ENCODE measurements at places on chromosomes 3 and 15.

DNA sequence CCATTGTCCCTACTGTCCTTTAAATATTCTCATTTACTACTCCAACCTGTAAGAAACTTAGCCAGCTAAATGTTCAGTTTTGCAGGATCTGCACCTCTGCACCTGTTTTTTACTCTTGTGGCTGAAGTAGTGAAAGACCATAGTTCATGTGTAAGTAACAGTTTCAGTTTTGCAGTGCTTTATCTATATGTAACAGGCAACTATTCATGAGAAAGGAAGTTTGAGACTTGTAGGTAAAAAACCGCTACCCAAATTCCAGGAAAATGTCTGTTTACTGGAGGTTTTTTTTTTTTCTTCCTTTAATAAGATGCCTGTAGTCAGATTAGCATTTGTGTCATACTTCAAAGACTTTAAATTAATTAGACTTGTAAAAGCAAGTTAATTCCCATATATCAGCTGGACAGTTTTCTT, 25.4 kb upstream of the MBNL1 start:
- DNase-seq: no peak

DNA sequence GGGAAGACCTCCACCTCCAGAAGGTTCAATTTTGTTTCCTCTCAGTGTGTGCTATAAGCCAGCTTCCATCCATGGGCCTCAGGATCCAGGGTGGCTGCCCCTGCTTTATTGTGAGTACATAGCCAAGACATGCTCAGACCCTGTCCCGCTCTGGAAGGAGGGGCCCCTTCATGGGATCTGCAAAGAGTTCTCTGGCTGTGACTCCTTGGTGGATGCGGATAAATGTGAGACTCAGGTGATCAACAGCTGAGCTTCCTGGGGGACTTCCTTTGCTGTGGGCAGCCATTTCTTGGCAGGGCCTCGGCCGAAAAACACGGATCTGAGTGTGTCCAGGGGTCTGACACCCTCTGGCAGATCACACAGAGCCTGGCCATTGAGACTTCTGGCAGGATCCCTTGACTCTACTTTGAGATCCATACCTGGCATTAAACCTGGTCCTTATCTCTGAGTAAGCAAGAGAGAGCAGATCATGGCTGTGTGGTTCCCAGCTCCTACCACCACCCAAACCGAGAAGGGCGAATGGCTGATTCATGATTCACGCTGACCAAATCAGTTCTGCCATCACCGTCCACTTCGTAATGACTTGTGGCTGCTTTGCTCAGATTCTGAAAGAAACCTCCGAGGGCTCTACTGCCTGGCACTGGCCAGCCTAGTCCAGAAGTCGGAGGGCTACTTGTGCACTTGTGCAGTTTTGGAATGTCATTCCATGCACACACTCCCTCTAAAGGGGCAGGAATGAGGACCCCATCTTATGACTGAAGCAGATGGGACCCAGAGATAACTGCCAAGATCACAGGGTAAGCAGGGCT, 68.1 kb downstream of the SENP2 start:
- DNase-seq: no peak

- DNase-seq: no peak
These were observed 493.3 kb upstream of the ROBO1 start for GRCh38 chr3:80261082-80261481.

- DNase-seq: no peak
These were observed 24.7 kb upstream of the HHLA2 start for GRCh38 chr3:108271626-108272025.

- DNase-seq: no peak
These were observed 59.3 kb upstream of the UBE2E1 start for GRCh38 chr3:23746441-23746840.

DNA sequence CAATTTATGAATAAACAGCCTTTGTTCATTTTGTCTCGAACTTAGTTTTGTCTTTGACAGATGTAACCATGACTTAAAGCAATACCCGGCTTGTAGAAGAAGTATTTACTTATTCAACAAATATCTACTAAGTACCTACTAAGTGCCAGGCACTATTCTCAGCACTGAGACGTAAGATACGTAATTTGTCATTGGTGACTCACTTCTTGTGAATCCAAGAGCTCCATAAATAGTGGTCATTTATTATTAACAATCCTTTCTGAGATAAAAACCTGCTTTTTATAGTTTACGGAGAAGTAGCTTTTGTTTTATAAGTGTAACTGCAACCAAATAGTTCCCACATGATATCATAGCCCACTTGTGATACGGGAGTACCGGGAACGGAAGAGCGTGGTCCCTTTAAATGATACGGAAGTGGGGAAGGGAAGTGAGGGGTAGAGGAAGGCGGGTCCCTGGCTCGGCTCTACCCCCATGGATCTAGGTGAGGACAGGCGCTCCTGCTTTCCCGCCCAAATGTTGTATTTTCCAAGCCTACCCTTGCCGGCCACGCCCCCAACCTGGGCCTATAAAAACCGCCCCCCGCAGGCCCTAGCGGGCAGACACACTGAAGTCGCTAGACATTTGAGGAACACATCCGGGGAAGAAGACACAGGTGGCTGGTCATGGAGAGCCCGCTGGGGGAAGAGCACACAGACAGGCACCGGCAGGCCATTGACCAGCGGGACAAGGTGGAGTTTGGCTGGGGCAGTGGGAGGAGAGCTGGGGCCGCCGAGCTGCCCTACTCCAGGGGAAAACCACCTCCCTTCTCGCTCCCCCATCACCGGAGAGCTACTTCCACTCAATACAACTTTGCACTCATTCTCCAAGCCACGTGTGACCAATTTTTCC, at the start of gene SAMMSON:
Gene SAMMSON, plus strand, starts transcription at position 594 of the 888 bp plus-strand sequence.
- DNase-seq: peak; percentile 17

GRCh38 chr3:27079427-27080257, 289.5 kb downstream of the NEK10 start:
- no peak for DNase-seq

DNA sequence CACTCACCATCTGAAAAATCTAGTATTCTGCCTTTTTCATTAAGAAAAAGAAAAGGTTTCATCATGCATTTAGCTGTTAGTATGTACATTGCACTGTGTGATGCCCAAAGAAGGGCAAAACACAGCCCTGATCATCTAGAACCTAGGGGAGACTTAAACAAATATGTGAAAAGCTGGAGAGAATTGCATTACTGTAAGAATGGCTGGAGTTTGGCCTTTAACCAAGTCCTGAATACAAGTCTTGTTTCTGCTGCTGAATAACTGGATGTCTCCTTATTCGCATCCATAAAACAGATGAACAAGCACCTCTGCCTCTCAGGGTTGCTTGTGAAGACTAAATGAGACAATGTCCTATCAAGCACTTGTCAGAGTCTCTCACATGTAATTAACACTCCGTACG, 233.4 kb upstream of the LRTM1 start:
- no peak for DNase-seq

GRCh38 chr3:51966922-51967383, 301 bp downstream of the PCBP4 start:
- DNase-seq: no peak

- no peak for DNase-seq
These were observed 189.5 kb downstream of the TPRG1 start for GRCh38 chr3:189361103-189361835.

DNA sequence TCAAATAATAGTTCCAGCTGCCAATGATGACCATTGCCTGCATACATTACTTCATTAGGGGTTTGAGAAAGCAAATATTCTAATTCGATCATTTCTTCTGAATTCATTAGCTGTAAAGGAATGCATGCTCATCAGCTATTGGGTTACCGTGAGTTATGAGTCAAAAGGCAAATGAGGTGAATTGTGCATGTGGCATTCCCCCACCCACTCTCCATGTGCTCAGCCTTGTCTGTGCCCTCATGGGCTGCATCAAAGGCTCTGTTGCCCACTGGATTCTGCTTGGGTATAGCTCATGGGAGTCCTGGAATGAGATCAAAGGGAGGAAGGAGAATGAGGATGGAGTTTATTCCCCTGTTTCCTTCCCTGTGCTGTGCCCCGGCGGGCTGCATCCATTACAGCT, 99.3 kb upstream of the CHRNA7 start:
- no peak for DNase-seq

- DNase-seq: peak; percentile 37
These were observed 49.0 kb downstream of the SUCLG2 start for GRCh38 chr3:67605377-67605776.

DNA sequence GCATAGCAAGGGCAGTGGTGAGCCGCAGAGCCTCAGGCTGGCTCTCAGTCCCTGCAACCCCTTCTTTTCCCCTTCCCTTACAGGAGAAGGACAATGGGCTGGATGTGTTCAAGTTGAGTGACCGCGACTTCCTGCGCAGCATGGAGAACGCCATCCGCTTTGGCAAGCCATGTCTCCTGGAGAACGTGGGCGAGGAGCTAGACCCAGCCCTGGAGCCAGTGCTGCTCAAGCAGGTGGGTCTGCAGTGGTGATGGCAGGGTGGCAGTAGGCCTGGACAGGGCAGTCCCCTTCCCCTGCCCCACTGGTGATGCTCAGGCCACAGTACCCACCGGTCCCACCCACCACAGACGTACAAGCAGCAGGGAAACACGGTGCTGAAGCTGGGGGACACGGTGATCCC, 53.8 kb downstream of the SEMA3G start:
- no peak for DNase-seq

DNA sequence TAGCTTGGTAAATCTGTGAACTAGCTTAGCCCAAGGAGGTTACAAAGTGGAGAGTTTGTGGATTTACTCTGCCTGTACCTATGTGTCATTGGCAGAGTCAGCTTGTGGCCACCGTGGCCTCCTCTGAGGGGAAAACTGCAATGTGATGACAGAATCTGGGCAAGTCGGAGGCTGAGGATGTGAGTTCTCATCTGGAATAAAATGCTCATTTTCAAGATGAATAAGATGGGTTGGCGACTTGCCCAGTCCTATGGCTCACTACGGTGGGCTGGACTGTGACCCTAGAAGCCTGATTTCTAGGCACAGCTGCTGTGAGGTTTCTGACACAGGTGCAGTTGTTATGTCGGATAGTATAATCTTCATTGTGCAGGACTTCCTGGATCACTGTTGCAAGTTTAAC, 83.7 kb downstream of the ETV5 start:
- no peak for DNase-seq

DNA sequence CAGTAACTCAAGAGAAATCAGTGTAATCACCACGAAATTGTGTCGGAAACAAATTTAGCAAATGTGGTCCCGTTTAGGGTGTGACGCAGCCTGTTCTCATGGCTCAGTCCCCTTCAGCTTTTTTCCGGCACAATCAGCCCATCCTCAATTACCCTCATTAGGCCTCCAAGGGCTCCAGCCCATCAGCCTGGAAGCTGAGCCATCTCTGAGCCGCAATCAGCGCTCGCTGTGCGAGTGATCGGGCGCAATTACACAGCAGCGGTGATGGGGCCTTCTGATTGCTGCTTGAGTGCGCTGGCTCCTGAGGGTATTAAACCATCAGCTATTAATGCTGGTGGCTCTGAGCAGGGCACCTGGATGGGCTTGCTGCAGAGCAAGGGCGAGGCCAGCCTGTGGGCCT, 55.6 kb downstream of the PLXNA1 start:
- DNase-seq: no peak

- no peak for DNase-seq
These were observed at the start of gene MKRN3 for GRCh38 chr15:23565395-23566070. Gene MKRN3 (plus strand): TSS chr15:23565674. CDS start chr15:23565783, 109 bp downstream.

GRCh38 chr3:29747991-29748390, 467.1 kb downstream of the RBMS3 start:
- DNase-seq: no peak

DNA sequence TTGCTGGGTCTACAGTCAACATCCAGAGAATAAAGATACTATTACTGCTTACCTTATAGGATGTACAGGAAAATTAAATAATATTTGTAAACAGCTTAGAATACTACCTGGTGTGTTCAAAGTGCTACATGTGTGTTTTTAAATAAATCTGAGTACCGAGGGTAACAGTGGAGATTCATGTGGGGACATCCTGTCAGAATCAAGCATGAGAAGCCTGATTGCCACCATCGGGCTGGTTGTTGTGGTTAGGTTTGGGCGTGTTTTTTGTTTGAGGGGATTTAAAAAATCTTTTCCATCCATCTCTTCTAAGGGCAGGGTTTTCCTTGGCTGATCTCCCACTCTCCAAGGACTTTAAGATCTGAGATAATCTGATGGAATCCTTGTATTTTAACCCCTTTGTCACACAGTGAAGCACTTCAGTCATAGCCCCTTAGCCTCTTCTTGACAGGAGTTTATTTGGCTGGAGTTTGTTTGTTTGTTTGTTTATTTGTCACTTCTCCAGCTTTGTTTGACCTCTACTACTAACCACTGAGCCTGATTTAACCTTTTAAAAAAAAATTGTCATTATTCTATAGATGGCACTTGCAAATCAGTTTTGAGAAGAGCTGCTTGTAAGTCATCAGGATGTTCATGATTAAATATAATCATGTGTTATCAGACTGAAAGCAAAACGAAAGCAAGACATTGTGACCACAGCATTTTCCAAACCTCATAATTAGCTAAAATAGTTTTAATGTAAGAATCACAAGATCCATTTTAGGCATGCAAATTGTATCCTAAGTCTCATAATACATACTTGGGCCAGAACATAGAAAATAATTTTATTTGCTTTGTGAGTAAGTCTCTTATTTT, 72.8 kb upstream of the RARB start:
- DNase-seq: no peak

- peak; percentile 45 for DNase-seq
These were observed 610 bp downstream of the EPHB3 start for GRCh38 chr3:184561913-184562877.

DNA sequence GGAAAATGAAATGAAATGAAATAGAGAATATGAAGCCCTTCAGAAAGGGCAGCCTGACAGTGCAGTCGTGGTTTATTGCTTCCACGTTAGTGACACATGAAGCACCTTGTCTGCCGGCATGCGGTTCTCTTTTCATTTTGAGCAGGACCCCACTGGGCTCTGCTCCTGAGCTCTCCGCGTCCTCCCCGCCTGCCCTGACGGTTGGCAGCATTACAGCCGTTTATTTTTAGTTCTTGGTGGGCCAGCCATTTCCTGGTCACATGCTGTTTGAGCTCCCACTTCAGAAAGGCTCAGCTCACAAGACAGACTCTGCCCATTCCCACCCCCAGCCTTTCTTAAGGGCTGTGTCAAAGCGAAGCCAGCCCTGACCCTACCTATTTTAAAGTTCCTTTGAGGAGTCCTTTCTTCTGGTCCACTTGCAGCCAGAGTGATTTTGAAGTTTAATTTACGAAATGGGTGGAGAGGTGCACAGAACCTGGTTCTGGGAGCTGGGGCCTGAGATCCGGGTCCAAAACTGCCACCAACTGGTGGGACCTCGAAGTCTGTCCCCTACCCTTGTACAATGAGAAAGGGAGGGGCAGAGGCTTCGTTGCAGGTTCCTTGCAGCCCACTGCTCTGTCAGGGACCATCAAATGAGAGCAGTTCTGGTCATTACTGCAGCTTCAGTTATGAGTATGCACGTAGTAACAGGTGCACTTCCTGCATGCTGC, 60.1 kb downstream of the MGLL start:
- DNase-seq: peak; percentile 44

DNA sequence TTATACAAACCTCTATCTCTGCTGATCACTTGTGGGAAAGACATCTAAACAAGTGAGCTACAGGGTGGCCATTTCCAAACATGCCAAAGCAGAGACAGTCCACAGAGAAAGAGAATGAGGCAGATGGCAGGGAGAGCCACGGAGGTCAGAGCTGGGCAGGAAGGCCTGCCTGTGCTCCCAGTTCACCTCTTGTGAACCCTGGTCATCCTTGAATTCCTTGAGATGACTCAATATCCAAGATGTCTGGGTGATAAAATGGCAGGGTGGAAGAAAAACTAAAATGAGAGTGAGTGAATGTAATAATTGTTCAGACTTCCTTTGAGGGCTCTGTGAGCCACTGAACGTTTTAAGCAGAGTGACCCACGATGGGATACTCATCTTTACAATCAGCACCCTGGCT, 104.8 kb downstream of the PLCH1 start:
- DNase-seq: no peak

- DNase-seq: no peak
These were observed 33.4 kb upstream of the CILP start for GRCh38 chr15:65244638-65245037.

GRCh38 chr15:63077952-63078351, 35.4 kb downstream of the TPM1 start:
- DNase-seq: no peak

Data from hepatic stellate cell (primary cell).